ENCODE measurements at places on chromosomes 1 and 21. TPM values are rescaled to one million over a fixed set of nuclear protein-coding genes. Genes with fewer than 3 reads are reported as not detected.

Gene LAMC1
- 213 TPM for total RNA-seq

Gene TEX38
- total RNA-seq = not detected

Gene ANKRD65
- total RNA-seq = 2.4 TPM

Gene AMY2B
- total RNA-seq = 51.7 TPM

GRCh38 chr1:64228167-64228957, 24.9 kb downstream of the UBE2U start:
- DNase-seq = no peak

- DNase-seq = peak; percentile 53
Measured at GRCh38 chr1:25729790-25730644, 70.0 kb upstream of the SELENON start.

DNA sequence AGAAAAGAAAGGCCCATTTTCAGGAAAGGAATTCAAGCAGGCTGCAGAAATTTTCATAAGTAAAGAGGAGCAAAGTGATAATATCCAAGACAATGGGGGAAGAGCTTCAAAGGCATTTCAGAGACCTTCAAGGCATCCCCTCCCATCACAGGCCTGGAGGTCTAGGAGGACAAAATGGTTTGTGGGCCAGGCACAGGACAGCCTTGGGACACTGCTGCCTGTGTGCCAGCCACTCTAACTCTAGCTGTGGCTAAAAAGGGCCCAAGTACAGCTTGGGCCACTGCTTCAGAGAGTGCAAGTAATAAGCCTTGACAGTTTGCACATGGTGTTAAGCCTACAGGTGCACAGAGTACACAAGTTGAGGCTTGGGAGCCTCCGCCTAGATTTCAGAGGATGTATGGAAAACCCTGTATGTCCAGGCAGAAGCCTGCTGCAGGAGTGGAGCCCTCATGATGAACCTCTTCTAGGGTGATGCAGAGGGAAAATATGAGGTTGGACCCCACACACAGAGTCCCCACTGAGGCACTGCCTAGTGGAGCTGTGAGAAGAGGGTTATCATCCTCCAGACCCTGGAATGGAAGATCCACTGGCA, 51.8 kb upstream of the ZSWIM5 start:
- DNase-seq = no peak

- DNase-seq = no peak
Measured at GRCh38 chr21:31173881-31174555, 135.7 kb upstream of the KRTAP19-8 start.

DNA sequence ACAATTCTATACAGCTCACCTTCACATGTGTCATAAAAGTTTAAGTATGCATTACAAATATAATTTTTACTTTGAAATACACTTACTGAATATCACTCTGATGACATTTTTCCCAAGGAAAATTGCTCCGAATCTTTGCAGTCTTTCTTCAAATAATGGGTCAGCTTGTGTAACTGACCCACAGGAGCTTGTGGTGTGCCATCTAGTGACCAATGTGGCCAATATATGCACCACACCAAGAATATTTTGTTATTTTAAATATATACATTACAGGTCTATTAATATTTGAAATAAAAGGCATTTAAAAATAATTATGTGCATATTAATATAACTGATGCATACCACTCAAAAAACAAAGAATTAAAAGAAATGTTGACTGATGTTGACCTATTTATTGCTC, 271.4 kb downstream of the TBX15 start:
- no peak for DNase-seq

DNA sequence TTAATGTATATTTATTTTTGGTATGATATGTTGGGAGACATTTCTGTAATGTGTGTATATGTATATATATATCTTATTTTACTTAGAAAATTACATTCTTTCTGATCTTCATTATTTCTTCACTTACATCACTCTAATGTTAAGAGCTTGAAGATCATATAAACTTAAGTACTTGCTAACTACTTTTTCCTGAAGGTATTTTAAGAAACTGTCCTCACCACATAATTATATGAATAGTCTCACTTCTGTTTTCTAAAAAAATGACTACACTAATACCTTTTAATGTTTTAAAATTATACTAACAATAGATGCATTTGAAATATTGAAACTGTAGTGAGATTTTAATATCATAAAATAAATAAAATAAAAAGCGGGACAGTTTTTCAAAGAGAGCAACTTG, 377.1 kb downstream of the LRRIQ3 start:
- no peak for DNase-seq

GRCh38 chr1:109832945-109833344, 69.2 kb upstream of the EPS8L3 start:
- no peak for DNase-seq

DNA sequence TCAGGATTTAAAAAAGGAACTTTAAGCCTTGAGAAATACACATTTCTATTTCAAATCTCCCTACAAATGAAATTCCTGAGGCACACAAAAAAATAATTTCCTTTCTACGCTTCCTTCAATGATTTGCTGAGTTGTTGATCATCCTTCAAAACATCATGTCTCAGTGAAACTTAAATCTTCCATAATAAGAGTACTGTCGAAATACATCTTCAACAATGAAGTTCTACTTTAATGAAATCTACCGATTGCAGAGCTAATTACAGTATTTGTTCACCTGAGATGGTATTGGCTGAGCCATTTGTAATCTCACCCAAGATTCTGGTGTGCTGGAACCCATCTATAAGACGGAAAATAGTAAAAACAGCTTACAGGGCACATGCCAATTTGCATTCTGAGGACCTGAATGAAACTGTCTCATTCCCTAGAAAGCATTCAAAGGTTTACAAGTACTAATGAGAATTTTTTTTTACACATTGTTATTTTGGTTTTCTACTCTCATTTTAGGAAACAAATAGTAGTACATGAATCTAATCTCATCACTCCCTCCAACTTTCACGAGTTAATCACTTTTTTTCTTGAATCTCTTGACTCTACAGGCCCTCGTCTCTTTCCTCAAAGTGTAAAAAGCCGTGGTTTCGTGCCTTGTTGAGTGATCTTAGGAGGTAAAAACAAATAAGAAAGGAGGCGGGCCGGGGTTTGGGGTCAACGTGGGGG, 1.1 kb downstream of the CHML start:
- DNase-seq = no peak

DNA sequence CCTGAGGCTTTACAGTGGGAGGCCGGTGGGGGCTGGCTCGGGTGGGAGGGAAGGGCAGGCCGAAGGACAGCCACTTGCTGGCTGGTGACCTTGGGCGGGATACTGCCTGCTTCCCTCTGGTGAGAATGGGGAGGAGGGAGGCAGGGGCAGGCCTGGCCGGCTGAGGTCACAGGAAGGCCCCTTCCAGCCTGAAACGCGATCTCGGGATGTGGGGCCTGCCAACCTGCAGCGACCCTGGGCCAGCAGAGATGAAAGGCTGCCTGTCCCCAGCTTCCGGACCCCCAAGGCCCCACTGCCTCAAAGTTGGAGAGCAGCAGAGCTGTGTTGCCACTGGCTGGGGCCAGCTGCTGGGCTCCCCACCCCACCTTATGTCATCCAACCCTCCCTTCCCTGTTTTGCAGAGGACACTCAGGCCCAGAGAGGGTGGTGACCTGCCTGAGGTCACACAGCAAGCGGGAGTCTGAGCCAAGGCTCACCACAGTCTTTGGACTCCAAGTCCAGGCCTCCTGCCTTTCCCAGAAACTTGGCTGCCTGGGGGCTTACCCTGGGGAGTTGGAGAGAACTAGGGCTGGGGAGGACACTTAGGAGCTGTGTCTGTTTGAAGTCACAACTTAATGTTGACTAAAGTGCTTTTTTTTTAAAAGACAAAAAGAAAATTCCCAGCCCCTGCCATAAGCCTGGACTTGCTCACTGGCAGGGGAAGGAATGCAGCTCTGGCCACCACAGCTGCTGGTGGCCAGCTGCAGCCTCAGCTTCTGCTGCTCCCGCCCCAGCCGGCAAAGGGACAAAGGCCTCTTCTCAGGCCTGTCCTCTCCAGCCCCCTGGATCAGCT, 14.8 kb upstream of the WASF2 start:
- DNase-seq = peak; percentile 85

- DNase-seq = no peak
Measured at GRCh38 chr1:182261655-182262054, 129.9 kb downstream of the GLUL start.

- no peak for DNase-seq
Measured at GRCh38 chr1:16677552-16678431, 11.0 kb upstream of the RNU1-3 start.

DNA sequence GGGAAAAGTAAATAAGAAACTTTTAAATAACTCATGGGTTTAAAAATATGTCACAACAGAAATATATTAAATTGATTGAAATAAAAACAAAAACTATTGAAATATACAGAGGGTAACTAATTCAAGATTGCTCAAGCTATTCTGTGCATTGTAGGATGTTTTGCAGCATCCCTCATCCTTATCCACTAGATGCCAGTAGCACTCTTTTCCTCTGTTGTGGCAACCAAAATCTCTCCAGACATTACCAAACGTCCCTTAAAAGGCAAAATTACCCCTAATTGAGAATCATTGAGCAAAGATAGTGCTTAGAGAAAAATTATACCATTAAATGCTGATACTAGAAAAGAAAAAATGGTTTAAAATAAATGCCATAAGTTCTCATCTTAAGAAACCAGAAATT, 682.6 kb downstream of the RWDD3 start:
- DNase-seq = no peak

DNA sequence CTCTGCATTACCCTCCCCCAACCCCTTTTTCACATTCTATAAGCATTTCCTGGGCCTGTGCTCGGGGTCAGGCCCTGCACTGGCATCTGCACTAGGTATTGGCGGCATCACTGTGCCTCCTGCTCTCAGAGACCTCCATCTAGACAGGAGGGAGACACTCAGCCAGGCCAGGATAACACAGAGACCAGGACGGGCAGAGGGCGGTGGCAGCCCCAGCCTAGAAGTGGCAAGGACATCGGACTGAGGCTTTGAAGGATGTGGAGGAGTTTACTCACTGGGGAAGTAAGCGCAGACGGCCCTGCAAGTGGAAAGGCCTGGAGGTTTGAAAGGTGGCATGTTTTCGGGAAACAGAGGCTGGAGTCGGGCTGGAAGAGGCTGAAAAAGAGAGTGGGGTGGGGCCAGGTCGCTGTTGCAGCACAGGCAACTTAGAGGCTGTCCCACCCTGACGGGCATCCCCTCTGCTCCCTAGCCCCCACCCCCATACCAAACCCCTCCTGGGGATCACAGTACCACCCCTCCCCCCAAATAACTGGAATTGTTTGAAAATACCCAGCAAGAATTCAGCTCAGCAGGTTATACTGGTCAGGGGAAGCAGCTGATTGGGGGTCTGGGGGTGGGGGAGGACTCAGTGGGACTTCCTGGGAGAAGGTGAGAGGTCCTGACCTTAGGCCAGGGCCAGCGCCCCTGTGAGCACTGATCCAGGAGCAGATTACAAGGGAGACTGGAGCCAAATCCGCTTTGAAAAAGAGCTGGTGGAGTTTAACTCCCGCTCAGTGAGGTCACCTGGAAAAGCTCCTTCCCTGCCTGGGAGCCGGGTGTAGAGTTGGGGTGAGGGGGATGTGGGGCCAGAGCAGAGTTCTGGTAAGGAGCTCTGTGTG, 121.8 kb upstream of the WNT4 start:
- no peak for DNase-seq

DNA sequence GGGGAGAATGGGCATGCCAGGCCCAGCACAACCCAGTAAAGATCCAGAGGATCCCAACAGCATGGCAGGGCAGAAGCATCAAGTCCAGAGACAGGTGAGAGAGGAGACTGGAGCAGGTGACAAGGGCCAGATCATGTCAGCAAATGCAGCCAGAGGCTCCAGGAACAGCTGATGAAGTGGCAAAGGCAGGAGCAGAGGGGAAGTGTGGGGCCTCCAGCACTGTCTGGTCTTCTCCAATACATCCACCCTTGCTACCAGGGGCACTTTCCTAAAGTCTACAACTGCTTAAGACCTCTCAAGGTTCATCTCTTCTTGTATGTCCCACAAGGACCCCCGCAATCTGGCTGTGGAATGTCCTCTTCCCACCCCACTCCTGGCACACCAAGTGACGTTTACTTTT, 17.4 kb downstream of the FAM163A start:
- no peak for DNase-seq

- DNase-seq = no peak
Measured at GRCh38 chr1:29542548-29542947, 306.2 kb downstream of the PTPRU start.

GRCh38 chr1:231890791-231891190, 264.2 kb downstream of the DISC1 start:
- no peak for DNase-seq

DNA sequence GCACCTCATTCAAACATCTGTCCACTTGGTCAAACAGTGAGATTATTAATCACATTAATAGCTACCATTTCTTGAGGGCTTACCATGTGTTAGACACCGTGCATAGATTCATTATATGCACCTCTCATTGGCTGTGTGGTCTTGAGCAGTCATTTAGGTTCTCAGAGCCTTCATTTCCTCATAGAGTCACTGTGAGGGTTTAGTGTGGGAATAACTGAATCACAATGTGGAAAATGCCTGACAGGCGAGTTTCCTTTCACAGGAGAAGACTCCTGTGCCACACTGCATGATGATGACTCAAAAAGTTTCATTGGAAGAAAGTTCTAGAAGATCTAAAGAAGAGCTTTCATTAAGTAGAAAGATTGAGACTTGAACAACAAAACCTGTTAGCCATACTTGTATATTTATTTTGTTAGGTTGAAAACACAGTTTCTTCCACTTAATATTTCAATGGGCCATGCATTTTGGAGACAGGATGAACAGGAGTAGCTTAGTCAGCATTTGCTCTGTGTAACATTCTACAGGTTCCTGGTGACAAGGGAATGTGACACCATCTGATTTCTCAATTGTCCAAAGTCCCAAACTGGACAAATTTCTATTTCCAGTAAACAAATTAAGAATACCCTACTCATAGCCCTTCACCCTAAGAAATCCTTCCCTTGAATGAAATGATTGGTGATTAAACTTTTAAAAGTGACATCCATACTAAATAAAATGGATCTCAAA, 45.7 kb downstream of the FYB2 start:
- no peak for DNase-seq

- DNase-seq = no peak
Measured at GRCh38 chr1:183368213-183369108, 49.7 kb downstream of the NMNAT2 start.

- DNase-seq = no peak
Measured at GRCh38 chr1:51621841-51622454, 5.1 kb downstream of the OSBPL9 start.

DNA sequence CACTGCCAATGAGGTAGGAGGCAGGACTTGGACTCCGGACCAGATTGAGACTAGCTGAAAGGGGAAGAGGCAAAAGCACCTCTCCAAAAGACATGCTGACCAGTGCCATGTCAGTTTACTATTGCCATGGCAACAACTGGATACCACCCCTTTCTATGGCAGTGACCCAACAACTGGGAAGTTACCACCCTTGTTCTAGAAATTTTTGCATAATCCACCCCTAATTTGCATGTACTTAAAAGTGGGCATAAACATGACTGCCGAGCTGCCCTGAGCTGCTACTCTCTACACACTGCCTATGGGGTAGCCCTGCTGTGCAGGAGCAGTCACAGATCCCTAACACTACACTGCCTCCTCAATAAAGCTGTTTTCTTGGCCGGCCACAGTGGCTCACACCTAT, 19.0 kb upstream of the SLC6A9 start:
- DNase-seq = no peak

- peak; percentile 1 for DNase-seq
Measured at GRCh38 chr1:203189951-203190352, 3.4 kb upstream of the CHI3L1 start.

Data from thyroid gland (tissue), 4 donors.